ENCODE measurements at places on chromosomes 12 and 14.
A peak's percentile ranks its signal among the peaks of the same experiment; 100 is the strongest.

DNA sequence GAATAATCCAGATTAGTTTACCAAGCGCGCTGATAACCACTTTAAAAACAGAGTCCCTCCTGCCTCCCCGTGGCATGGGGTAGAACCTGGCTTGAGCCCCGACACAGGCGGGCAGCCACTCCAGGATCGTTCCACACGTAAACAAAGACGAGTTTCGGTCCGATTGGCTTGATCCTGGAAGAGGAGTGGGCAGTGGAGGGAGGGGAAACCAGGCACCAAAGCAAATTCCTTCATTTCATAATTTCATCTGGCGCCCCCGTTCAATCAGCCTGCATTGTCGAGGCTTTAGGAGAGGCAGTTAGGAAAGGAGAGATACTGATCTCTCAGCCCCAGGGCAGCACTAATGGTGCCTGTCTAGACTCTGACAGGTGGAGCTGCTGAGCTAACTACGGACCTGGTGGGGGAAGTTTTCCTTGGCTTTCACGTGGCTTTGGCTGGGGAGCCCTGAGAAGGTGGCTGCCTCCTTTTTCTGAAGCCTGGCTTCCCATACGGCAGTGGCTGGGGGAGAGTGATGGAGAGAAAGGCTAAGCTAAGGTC is 751 bp upstream of the GPRC5A start:
- DNase-seq = peak; percentile 29

- DNase-seq = no peak
Observed at GRCh38 chr12:87116780-87117179, 860.6 kb upstream of the MGAT4C start.

DNA sequence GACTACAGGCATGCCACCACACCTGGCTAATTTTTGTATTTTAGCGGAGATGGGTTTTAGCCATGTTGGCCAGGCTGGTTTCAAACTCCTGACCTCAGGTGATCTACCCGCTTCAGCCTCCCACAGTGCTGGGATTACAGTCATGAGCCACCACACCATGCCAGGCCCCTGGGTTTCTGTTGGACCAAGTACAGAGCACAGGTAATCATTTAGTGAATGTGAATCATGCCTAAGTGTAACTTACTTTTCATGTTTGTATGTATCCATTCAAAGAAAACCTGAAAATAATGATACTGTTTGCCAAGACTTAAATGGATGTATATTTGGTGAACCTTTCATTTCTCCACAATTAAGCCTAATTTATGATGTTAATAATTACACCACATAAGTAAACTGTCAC is 65.9 kb downstream of the FGD6 start:
- DNase-seq = no peak

DNA sequence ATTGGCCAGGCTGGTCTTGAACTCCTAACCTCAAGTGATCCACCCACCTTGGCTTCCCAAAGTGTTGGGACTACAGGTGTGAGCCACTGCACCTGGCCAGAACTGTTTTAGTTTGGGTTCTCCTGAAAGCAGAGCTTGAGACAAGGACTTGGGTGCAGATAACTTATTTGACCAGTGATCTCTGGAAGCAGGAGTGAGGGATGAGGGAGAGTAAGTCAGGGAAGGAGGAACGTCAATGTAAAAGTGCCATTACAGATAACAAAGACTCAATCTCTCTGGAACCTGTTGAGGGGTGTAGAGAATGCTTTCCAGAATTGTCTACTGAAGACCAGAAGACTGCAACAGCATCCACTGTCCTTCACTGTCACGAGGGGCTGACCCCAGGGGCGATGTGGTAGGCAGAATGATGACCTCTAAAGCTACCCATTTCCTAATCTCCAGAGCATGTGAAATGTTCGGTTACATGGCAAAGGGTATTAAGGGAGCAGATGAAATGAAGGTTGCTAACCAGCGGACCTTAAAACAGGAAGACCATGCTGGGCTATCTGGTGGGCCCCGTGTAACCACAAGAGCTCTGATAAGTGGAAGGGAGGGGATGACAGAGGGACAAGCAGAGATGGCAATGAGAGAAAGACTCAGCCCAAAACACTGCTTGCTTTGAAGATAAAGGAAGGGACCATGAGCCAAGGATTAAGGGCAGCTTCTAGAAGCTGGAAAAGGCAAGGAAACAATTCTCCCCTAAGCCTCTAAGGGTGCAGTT is 207.8 kb downstream of the RBM19 start:
- no peak for DNase-seq

GRCh38 chr12:87253157-87253556 is 776.0 kb downstream of the C12orf50 start:
- no peak for DNase-seq

DNA sequence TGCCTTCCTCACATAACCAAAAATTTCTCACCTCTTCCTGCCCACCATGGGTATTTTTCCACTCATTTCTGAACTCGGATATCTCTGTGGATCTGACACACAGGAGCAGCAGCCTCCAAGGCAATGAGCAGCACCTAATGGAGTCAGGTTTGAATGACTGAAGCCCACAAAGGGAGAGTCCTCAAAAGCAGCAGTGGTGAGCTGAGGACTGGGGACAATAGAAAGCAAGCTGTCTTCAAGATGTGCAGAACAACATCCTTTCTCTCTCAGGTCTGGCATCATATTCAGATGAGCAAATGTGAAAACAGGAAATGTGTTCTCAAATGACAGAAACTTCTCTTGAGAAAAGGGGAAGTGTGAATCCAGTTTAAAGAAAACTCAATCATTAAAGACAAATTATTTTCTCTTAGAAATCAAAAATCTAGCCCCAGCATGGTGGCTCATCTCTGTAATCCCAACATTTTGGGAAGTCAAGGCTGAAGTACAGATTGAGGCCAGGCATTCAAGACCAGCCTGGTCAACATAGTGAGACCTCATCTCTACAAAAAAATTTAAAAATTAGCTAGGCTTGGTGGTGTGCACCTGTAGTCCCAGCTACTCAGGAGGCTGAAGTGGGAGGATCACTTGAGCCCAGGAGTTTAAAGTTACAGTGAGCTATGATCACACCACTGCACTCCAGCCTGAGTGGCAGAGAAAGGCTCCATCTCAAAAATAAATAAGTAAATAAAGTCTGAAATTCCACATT is 54.2 kb downstream of the C12orf42 start:
- peak; percentile 62 for DNase-seq

DNA sequence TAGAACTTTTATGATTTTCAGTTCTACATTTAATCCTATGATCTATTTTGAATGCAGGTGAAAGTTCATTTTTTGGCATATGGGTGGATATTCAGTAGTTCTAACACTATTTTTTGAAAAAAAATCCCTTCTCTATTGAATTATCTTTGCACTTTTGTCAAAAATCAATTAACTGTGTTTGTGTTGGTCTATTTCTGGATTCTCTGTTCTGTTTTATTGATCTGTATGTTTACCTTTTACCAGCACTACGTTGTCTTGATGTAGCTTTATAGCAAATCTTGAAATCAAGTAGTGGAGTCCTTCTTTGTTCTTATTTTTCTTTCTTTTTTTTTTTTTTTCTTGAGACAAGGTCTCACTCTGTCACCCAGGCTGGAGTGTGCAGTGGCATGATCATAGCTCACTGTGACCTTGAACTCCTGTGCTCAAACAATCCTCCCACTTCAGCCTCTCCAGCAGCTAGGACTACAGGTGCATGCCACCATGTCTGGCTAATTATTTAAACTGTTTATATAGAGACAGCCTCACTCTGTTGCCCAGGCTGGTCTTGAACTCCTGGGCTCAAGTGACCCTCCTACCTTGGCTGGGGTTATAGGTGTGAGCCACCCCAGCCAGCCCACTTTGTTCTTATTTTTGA is 31.9 kb downstream of the SLC39A9 start:
- DNase-seq = no peak

DNA sequence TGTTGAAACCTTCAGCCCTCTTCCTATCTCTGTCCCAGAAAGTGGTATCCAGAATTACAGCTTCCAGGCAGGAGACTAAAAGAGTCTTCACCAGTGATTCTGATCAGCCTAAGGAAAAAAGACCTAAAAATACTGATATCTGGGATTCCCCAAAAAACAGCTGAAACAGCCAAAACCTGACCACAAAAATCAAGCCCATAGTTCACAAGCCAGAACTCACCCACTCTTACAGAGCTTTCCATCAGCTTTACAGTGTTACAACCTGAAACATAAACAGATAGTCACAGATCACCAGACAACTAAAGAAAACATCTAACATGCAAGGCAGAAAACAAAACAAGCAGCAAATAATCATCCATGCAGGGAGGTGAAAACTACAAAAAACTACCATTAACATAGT is 26.0 kb upstream of the TSPAN8 start:
- DNase-seq = no peak

DNA sequence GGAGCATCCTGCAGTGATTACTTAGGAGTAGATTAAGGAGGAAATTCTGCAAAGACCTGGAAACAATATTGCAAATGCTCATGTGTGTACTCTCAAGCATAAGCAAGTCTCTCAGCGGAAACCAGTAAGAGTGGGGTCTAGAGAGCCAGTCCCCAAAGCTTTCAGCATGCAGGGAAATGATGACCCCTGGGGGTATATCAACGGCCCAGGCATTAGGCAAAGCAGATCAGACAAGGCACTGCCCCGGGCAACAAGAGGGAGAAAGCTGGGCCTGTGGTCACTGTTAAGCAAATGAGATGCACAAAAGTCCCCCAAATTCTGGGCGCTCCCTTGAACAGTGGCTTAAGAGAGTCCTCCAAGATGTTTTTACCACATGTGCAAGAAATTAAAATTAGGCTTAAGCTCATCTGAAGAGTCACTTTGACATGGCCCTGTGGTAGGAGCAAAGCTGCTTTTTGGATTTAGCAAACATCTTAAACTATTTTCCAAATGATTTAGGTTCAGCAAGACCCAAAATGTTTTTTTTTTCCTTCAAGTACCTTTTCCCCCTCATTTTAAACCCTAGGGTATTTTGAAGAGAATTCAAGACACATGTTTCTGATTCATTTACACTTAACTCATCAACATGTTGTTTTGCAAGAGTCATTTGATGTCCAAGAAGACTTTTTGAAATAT is 457.1 kb upstream of the TBX3 start:
- no peak for DNase-seq

DNA sequence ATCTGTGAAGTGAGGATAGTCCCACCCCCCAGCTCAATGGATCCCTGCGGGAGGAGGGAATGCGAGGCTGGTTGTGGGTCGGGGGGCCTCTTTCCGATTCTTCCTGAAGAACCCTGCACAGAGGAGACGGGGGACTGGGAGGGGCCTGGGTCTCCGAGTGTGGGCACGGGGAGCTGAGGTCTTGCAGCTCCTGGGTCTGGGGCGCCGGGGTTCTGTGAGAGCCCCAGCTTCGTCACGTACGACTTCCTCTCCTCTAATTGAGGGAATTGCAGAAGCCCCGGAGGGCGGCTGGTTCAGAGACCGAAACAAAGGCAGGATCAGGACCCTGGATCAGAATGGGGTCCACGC is 66.6 kb downstream of the DIO3 start:
- no peak for DNase-seq

DNA sequence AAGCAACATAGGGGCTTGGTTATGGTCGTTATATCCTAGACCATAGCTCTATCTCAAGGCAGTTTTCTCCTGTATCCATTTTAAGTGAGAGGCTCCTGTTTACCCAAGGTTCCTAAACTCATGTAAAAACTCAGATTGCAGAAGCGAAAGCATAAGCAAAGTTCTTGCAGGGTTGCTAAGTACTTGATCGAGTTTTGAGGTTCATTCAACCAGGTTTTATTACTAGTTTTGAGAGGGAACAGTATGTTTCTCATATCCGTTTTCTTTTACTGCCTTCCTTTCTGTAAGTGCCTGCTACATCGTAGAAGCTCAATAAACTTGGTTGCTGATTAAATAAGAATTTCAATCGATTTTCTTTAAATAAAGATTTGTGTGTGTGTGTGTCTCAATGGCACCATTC is 5.1 kb downstream of the AKAP3 start:
- no peak for DNase-seq

GRCh38 chr14:74954232-74954946 is 1.0 kb downstream of the PGF start:
- DNase-seq = no peak

DNA sequence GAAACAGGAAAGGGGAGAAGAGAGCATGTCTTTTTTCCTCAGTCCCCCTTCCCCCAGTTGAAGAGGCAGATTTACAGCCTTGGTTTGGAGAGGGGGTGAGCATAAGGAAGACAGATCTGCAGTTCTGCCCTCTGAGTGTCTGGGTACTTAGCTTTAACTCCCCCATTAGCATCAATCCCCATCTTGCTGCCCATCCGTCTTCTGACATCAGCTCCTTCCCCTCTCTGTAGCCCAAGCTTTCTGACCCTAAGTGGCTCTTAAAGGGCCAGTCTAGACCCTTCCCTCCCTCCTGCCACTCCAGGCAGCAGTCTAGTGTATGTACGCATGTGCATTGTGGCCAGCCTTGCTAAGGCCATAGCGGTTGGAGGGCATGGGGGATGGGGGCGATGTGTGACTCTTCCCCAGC is 7.3 kb downstream of the GPR84 start:
- no peak for DNase-seq

- no peak for DNase-seq
Observed at GRCh38 chr12:57459750-57460467, at the start of gene GLI1. Gene GLI1, plus strand, starts transcription at chr12:57459785. Its CDS starts 3,907 bp downstream, at chr12:57463692.

- no peak for DNase-seq
Observed at GRCh38 chr14:49962621-49963020, 69.7 kb downstream of the ARF6 start.

DNA sequence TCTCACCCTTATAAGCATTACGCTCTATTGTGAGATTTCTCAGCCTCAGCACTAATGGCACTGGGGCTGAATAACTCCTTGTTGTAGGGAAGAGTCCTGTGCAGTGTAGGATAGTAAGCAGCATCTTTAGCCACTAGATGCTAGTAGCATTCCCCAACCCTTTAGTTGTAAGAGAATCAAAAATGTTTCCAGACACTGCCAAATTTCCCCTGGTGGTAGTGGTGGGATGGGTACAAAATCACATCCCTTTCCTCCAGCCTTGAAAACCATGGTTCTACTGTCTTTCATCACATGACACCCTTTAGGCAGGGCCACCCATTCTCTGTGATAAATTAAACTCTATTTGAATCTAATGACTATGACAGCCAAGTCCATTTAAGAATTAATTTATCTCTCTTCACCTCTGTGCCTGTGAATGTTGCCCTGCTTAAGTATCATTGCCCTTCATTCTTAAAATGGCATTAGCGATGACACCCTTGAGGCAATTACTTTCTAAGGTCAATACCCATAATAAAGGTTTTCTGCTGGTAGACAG is 199.4 kb downstream of the ANO4 start:
- DNase-seq = no peak

GRCh38 chr12:113634474-113634873 is 162.8 kb upstream of the LHX5 start:
- no peak for DNase-seq

DNA sequence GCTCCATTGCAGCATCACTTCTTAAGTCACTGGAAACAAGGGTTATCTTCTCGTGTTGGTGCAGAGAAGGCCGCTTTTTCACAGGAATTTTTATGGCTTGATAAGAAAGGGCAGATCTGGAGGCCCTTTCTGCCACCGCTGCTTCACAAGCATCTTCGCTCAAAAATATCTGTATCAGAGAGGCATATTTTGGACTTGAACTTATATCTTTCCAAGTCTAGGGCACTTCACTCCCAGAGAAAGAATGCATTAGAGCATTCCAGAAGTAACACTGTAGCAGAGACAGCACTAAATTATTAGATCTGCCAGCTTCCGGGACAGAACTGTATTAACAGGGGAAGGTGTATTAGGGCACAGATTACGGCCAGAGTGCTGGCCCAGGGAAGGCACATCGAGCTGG is 151.7 kb upstream of the AMIGO2 start:
- no peak for DNase-seq

Measured in CD4-positive, alpha-beta T cell treated with Interleukin-17A for 1 hour (primary cell).